Kidney glomerular epithelial cell (primary cell): ENCODE measurements at places on chromosomes 1 and 21.

- no peak for DNase-seq
These were observed 12.0 kb downstream of the SLC35D1 start for GRCh38 chr1:67041841-67042503.

GRCh38 chr1:156583821-156584622, 4.5 kb downstream of the TTC24 start:
- DNase-seq, result peak; percentile 88

DNA sequence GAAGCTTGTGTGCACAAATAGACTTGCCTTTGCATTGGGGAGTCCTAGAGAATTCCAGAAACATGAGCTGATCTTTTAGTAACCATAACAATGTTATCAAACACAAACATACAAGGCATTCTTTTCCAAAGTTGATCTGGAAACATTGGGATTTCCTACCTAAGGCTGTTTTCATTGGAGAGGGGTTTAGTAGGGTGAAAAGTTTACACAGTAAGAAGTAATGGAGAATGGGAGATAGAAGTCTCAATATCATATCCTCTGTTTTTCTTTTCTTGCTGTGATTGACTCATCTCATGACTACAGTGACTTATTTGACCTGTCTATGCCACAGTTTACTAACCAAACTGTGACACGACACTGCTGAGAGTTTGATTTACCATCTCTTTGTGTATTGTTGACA, 65.6 kb upstream of the PLA2G4A start:
- peak; percentile 97 for DNase-seq

GRCh38 chr1:8133190-8133589, 107.1 kb upstream of the ERRFI1 start:
- no peak for DNase-seq

GRCh38 chr1:225865514-225865913, 16.7 kb downstream of the TMEM63A start:
- DNase-seq, result no peak

DNA sequence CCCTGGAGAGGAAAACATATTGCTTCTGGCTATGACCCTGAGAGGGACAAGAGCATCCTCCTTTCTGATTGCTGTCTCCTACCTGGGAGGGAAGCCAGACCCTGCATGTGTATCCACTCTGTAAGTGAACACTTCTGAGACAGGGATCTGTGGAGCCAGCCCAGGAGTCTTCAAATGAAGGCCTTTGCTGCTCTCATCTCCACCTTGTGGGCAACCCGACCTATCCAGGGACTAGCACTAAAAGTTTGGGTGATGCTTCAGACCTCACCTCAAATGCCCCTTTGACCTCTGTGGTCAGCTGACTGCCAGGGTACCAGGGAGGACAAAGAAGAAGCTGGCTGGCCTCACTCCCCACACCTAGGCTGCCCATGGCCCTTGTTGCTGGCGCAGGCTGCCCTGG, 64.7 kb downstream of the KCND3 start:
- no peak for DNase-seq

GRCh38 chr1:109617291-109617801, 2.1 kb downstream of the GNAT2 start:
- peak; percentile 74 for DNase-seq

- no peak for DNase-seq
These were observed 37.8 kb downstream of the CYP4A11 start for GRCh38 chr1:46903481-46903880.

GRCh38 chr1:220906561-220907334, 27.5 kb downstream of the HLX start:
- no peak for DNase-seq
